ENCODE measurements at places on chromosomes 5 and 9. TPM values are rescaled to one million over a fixed set of nuclear protein-coding genes. Genes with fewer than 3 reads are reported as not detected.

TSLP gene
- 1.3 TPM for polyA plus RNA-seq

DNA sequence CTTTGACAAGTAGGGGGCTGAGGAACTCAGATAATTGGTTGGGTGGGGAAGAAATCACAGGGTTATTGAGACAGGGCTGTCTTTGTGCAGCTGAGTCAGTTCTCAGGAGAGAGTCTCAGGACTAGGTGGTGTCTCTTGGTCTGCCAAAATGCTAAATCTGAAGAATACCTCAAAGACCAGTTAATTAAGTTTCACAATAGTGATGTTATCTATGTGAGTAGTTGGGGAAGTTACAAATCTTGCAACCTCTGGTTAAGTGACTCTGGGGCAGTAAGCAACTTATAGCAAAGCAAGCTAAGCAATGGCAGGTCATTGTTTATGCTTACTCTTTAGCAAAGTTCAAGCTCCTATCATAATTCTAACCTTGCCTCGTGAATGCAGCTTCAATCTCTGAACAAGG is 53.6 kb downstream of the GIN1 start:
- no peak for DNase-seq

DNA sequence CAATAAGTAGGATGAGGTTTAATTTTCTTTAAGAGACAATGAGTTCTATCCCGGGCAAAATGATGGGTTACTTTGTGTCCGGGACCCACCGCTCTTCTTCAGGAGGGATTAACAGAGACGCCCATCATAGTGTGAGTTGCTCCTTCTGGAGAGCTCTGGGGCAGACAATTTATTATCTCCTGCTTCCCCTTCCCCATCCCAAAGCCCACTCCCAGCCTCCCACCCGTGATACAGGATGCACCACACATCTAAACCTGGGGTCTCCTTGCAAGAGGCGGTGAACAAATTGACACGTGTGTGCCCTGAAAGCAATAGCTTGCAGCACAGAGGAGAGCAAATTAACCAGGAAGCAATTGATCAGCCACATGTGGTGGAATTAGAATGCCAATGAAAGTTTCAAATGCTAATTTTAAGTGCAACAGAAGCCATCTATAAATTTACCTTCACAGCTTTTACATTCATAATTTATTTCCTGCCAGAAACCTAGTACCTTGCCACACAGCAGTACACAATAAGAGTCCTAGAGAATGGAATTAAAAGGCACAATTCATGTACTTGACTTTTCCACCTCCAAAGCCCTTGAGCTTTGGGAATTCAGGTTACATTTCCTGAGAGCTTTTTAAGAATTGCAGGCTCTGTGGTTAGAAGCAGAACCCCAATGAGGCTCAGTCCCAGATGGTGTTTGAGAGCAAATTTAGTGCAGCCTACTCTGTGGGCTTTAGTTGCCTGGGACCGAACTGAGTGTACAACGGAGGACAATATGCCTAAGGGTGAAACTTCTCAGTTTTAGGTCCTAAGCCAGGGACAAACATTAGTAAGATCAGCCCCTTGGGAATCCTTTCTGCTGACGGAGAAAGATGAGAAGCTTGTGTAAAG is 399.6 kb downstream of the MED10 start:
- no peak for DNase-seq

- DNase-seq, result no peak
Observed at GRCh38 chr5:35046774-35047173, 975 bp downstream of the AGXT2 start.

Data from right lung (tissue), 10 donors.